Stimulated activated CD4-positive, alpha-beta T cell treated with anti-CD3 and anti-CD28 coated beads, Interleukin-1b, Interleukin-23, amount 100 ng/mL, for 1 hour (primary cell): ENCODE measurements at places on chromosomes 13 and 19.
A peak's percentile ranks its signal among the peaks of the same experiment; 100 is the strongest.

DNA sequence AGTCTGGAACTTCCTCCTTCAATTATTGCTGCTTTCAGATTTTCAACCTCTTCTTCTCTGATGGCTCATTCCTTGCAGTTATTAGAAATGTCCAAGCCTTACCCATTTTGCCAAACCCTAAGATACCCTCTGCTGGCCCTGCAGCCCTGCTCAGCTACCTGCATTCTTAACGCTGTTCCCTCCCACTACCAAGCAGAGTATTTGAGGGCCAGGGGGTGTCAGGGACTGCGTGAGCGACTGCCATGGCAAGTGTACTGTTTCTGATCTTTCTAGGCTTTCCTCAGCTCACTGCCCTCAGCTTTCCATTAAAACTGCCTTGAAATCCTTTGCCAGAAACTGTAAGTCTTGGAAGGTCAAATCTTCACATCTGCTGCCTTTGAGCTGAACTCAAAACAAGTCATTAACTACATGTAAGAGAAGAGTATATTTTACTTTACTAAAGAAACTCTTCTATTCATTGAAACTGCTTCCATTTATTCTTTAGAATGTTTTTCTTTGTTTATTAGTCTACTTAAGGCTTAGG lies 41.0 kb downstream of the HS6ST3 start:
- DNase-seq: no peak

- no peak for DNase-seq
These were observed 605.7 kb downstream of the FGF9 start for GRCh38 chr13:22276616-22277015.

DNA sequence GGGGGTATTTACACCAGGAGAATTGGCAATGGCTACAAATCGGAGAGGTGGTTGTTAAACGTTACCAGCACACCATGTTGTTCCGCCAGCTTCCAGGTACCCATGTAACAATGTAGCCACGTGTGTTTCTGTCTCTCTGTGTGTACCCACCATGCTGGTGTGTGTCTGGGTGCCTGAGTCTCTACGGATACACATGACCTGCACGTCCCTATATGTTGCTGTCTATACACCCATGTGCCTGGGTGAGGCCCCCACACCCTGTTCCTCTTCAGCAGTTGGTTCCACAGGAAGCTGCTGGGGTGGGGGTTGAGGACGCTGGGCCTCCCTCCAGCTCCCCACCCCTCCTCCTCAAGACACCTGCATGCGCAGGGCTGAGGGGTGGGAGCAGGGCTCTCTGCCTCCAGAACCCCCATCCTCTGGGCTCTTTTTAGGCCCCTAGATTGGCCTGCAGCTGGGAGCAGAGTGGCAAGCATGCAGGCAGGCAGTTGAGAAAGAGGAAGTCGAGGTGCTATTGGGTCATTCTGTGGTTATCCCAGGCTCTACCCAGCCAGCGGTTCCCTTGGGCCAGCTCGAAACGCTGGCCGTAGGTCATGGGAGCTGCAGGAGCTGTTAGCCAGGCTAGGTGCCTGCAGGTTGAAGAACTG lies at the start of gene ARHGEF18:
ARHGEF18 (plus strand) TSS at position 351 of the 644 bp plus-strand sequence. CDS start 13,954 bp downstream, outside the sequence.
- DNase-seq: peak; percentile 43

DNA sequence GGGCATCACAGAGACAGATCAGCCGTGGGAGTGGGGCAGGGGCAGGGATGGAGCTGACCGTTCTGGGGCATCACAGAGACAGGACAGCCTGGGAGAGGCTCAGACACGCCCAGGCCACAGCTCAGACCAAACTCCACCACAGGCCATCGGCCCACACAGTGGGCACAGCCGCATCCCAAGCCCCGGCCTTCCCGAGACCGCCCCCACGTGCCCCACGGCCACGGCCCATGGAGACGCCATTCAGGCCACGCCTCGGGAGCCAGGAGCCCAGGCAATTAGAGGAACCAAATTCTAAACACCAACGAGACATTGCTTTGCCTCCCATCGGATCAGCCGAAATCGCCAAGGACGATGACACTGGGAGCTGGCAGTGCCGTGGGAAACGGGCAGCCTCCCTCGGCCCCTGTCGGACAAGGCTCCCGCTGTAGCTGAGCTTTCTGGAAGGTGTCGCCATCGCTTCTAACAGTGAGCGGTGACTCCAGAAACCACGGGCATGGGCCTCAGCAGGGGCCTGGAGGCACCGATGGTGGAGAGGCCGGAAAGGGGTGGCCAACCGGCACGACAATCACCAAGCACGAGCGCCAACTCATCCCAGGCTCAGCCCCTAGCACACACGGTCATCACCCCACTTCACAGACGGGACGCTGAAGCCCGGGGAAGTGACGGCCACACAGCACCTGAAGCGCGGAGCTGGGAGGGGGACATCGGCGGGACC lies 2.4 kb downstream of the PIP5K1C start:
- DNase-seq: no peak

DNA sequence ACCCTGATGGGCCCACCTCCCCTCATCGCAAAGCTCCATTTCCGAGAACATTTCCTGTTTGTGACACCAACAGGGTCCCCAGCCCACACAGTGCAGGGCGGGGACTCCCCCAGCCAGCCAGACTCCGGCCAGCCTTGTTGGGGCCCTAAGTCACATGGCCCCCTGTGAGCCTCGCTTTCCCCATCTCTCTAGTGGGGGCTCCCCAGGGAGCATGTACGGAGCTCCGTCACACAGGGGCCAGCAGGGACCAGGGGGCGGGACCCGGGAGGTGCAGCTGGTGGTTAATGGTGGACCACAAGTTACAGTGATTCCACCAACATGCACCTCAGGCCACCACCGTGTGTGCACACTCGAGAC lies 1.7 kb downstream of the TBXA2R start:
- DNase-seq: no peak

DNA sequence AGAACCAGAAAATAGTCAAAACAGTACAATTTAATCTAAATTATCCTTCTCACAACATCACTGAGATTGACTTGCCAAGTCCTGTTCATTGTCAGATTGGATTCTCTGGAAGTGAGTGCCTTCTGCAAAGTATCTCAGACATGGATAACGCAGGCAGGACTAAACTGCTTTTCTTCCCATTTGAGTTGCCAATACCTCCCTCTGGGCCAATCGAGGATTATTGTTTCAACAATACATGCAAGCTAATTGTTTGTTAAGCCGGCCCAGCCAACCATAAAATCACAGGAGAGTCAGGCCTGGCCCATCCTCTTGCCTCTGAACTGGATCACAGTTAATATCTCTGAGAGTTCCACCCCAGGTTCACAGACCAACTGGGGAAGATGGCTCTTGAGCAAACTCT lies 240.0 kb downstream of the ENOX1 start:
- no peak for DNase-seq

DNA sequence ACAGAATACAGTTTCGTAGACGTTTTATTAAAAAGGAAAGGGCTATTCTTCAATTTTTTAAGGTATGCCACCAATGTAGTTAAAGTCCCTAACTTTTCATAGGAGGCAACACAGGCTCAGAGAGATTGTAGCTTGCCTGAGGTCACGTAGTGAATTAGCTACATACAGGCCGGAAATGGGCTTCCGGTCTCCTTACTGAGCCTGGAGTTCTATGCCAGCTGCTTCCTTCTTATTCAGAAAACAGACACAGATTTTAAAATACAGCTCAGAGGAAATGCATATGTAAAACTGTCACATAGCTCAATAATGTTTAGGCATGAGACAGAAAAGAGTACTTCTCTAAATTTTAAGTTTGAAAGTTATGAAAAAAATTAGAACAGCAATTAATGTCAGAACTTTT lies 85.4 kb upstream of the TUBA3C start:
- DNase-seq: no peak

DNA sequence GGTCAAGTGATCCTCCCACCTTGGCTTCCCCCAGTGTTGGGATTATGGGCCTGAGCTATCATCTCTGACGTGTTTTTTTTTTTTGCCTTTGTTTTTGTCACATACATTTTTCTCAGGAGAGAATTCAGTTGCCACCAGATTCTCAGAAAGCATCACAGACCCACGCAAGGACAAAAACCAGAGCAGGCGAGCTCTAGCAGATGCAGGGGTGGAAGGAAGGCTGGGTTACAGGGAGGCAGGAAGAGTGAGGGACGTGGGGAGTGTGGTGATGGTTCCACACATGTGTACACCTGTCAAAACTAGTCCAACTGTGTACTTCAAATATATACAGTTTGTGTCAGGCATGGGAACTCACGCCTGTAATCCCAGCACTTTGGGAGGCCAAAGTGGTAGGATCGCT lies 4.3 kb downstream of the TMEM161A start:
- no peak for DNase-seq

DNA sequence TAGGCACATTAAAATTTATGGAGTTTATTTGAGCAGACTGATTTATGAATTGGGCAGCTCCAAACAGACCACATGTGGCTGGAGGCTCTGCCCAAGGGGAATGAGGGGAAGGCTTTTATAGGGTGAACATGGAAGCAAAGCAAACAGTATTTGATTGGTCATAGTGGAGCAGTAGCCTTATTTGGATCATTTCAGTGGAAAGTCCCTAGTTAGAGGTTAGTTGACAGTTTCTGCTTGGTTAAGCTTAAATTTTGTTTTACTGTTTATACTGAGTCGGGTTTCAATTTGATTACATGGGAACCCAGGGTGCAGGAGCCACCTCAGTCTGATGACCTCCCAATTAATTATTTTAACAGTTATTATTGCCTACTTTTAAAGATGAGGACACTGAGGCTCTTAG lies 140.5 kb downstream of the NDFIP2 start:
- DNase-seq: no peak

- no peak for DNase-seq
These were observed 24.8 kb downstream of the KDM4B start for GRCh38 chr19:4993683-4994082.

- no peak for DNase-seq
These were observed 179.4 kb downstream of the FGF9 start for GRCh38 chr13:21850013-21851006.

DNA sequence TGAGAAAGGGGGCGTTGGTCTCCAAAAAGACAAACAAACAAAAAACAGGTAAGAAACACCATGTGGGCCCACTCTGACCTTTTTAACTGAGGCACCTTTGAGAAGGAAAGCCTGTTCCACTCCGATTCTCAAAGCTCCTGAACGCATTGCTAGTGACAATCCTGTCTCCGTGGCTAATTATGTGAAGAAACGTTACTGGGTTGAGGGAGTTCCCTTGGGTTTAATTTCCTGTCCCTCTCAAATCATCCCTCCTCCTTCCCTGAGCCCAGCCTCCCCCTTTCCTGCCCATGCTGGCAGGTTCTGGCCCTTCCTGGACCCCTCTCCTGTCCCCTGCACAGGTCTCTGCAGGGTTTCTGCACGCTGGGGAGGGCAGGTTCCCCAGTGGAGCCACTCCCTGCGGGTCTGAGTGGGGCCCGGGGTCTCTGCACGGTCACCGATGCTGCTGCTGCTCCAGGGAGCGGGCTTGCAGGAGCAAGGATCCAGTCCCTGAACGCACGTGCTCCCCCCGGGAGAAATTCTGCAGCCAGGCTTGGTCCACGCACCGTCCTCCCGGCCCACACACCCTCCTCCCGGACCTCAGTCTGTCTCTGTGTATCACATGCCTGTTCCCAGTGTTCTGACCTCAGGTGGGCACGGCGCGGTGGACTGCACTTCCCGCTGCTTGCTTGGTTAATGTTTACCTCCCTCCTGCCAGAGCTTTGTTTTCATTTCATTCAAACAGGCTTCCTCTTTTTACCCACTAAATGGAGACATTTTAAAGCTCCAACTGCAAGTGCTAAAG lies 76.4 kb upstream of the MCF2L start:
- no peak for DNase-seq

DNA sequence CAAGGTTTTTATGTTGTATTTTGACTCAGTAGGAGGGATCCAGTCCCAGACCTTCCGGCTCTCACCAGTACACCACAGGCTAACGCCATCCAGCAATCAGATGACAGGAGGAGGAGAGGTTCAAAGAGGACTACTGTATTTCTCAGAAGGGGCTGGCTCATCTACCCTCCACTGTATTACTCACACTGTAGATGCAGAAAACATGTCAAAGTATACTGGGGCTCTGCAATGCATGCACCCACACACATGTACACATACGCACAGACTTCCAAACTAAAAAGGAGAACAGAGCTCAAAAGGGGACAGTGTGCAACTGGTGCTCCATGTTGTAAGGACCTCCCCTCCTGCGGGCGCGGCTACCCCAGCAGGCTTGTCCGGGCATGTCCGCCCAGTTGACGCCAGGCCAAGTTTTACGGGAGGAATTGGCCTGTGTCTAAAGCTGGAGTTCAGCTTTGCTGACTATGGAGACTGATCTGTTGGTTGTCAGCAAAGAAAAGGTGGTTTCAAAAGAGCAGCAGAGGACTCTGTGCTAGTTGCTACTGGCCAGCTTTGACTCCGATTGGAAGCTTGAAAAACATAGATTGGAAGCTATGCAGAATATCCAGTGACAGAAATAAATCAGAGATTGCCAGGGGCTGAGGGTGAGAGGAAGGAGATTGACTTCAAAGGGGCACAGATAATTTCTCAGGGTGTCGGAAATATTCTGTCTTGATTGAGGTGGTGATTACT lies 314.2 kb downstream of the DLEU7 start:
- no peak for DNase-seq

GRCh38 chr13:97493456-97493855 lies 59.5 kb downstream of the RAP2A start:
- no peak for DNase-seq

GRCh38 chr13:33454844-33455705 lies 169.5 kb upstream of the STARD13 start:
- DNase-seq: no peak

GRCh38 chr13:67023130-67023876 lies 206.8 kb downstream of the PCDH9 start:
- DNase-seq: no peak

DNA sequence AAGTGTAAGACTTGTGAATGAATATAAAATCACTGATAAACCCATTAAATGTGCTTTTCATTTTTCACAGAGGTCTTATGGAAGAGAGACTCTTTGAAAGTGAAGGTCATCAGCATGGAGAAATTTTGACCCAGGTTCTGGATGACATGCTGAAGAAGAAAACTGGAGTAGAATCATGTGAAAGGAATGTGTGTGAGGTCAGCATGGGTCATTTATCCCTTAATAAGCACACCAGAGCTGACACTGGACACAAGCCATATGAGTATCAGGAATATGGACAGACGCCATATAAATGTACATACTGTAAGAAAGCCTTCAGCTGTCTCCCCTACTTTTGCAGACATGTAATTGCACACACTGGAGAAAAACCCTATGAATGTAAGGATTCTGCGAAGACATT lies 29.0 kb downstream of the ZNF20 start:
- DNase-seq: no peak

DNA sequence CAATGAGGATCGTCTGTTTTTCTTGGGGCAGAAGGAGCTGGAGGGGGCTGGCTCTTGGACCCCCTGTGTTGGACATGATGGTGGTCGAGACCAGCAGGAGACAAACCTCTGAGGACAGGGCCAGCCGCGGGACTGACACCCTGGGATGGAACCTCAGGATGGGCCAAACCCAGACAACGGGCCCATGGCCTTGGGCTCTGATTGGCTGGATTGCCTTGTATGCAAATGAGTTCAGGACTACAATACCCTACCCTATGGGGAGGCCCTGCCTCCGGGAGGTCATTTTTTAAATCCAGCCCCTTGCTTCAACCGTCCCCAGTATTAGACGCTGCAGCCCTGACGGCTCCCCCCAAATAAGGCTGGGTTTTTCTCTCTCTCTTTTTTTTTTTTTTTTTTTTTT lies 22.0 kb downstream of the SLC5A5 start:
- DNase-seq: no peak
